ENCODE measurements at places on chromosomes 11 and 22.

GRCh38 chr22:37032134-37032534 lies 12.6 kb downstream of the MPST start:
- peaks cover 4% of the 10 kb centered on the region for H3K36me3 ChIP-seq
- no peak for DNase-seq
- H3K27me3 ChIP-seq = no peaks in the 10 kb centered on the region
- H3K4me1 ChIP-seq = peaks cover 11% of the 10 kb centered on the region

- no peaks in the 10 kb centered on the region for H3K27me3 ChIP-seq
- no peak overlapping the region for H3K4me3 ChIP-seq
- H3K27ac ChIP-seq = no peak overlapping the region
- no peaks in the 10 kb centered on the region for H3K36me3 ChIP-seq
- H3K4me1 ChIP-seq = no peaks in the 10 kb centered on the region
- no peak for DNase-seq
Measured at GRCh38 chr11:112871909-112872500, 89.2 kb upstream of the NCAM1 start.

DNA sequence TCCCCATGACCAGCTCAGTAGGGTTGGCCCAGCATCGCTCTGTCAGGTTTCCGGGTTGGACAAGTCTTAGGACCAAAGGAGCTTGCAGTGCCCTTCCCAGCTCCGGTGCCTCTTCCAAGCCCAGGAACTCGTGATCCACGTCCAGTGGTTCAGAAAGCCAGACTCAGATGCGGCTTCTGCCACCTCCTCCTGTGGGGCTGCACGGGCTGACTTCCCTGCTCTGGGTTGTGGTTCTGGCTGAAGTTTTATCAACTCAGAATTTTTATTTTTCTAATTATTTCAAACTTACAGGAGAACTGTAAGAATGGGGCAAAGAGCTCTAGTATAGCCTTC lies 85.0 kb downstream of the BCR start:
- peaks cover 27% of the 10 kb centered on the region for H3K36me3 ChIP-seq
- H3K27me3 ChIP-seq = no peaks in the 10 kb centered on the region
- DNase-seq = no peak
- H3K27ac ChIP-seq = no peak overlapping the region
- no peak overlapping the region for H3K4me3 ChIP-seq

GRCh38 chr11:77472991-77473800 lies 698 bp downstream of the PAK1 start:
- H3K36me3 ChIP-seq = no peaks in the 10 kb centered on the region
- peak overlapping the region; percentile 59 for H3K27ac ChIP-seq
- peak; percentile 81 for DNase-seq
- H3K4me1 ChIP-seq = peaks cover 16% of the 10 kb centered on the region
- peak overlapping the region; percentile 90 for H3K4me3 ChIP-seq
- no peaks in the 10 kb centered on the region for H3K27me3 ChIP-seq

DNA sequence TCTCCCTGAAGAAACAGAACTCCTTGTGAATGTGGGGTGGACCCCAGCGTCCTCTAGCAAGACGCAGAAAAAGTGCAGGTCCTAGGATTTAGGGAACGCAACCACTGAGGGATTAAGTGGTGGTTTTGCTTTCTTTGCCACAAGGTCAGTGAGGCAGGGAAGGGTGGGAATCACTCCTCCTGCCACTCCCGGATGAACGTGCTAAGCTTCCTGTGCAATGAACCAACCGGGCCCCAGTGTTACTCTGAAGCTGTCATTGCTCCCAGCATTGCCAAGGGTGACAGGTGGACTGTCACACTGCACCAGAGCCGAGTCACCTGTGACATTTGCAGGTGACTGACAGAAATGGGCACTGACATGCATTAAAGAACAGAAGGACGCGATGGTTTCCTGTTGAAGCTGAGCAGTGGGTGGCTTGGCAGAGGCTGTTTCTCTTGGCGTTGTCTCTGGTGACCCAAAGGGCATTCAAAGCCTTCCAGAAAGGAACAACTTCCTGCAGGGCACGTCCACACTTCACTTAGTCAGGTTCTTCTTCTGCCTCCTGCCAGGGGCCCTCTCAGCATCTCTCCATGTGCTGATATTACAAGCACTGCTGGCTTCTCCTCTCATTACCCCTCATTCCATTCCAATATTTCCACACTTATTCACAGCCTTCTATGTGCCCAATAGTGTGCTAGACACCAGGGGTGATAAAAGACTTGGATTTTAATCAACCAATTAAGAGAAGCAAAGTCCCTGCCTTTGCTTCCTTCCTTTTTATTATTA lies 9.7 kb downstream of the KIRREL3 start:
- peaks cover 2% of the 10 kb centered on the region for H3K4me1 ChIP-seq
- H3K36me3 ChIP-seq = no peaks in the 10 kb centered on the region
- no peak overlapping the region for H3K4me3 ChIP-seq
- peaks cover 3% of the 10 kb centered on the region for H3K27me3 ChIP-seq
- no peak overlapping the region for H3K27ac ChIP-seq
- DNase-seq = no peak

- no peak for DNase-seq
- no peaks in the 10 kb centered on the region for H3K4me1 ChIP-seq
- no peaks in the 10 kb centered on the region for H3K27me3 ChIP-seq
- H3K36me3 ChIP-seq = no peaks in the 10 kb centered on the region
Measured at GRCh38 chr22:48757581-48757980, 1070.1 kb downstream of the BRD1 start.

DNA sequence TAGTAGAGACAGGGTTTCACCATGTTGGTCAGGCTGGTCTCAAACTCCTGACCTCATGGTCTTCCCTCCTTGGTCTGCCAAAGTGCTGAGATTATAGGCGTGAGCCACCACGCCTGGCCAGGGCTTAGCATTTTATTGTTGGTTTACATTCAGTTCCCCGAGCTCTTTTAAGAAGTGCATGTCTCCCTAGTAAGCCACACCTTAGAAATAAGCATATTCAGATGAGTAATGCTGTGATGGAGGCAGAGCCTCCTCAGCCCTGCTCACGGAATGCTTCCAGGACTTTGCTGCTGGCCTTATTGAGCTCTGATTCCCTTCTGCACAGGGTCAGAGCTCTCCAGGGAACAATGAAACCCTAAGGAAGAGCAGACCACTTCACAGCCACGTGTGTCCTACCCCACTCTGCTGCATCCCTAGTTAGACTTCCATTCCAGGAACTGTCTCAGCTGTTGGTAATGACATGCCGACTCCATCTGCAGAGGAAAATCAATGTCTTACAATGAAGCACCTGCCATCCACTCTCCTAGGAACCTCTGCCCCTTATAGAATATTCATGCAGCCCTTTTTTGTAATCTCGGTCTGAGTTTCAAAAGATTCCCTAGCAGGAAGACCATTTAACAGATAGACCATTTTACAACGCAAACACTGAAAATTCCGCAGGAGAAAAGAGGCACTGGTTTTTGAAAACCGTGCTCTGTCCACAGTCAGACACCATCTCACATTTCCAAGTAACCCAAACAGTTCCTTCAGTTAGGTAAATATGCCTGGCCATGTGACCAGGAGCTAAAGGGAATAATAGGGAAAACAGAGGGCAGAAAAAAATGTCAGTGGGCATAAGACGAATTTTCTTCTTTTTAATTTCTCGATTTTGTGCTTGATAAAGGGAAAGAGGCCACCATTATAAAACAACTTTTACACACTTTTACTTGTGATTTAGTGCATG lies 1.7 kb upstream of the JAM3 start:
- H3K4me1 ChIP-seq = 0 out of 2 replicates have a peak, but pooled peaks cover 6% of the 10 kb centered on the region
- no peak overlapping the region for H3K4me3 ChIP-seq
- H3K27me3 ChIP-seq = no peaks in the 10 kb centered on the region
- DNase-seq = no peak
- no peak overlapping the region for H3K27ac ChIP-seq

Measured in H1 (cell line).